ENCODE measurements at places on chromosomes 3 and 15.

GRCh38 chr15:91813924-91814323, 39.6 kb upstream of the SLCO3A1 start:
- H3K36me3 ChIP-seq = no peaks in the 10 kb centered on the region
- no peaks in the 10 kb centered on the region for H3K27me3 ChIP-seq
- no peak for DNase-seq
- H3K4me3 ChIP-seq = no peak overlapping the region
- no peak overlapping the region for H3K27ac ChIP-seq

GRCh38 chr3:189909573-189909972, 211.1 kb downstream of the P3H2 start:
- no peaks in the 10 kb centered on the region for H3K4me1 ChIP-seq
- H3K27ac ChIP-seq = no peak overlapping the region
- no peak for DNase-seq
- no peaks in the 10 kb centered on the region for H3K36me3 ChIP-seq

GRCh38 chr3:196967412-196968232, 1.0 kb downstream of the PIGZ start:
- H3K27ac ChIP-seq = no peak overlapping the region
- no peaks in the 10 kb centered on the region for H3K4me1 ChIP-seq
- H3K4me3 ChIP-seq = peak overlapping the region; percentile 49
- DNase-seq = no peak

GRCh38 chr3:15756505-15756904, 41.3 kb downstream of the ANKRD28 start:
- no peak overlapping the region for H3K27ac ChIP-seq
- no peaks in the 10 kb centered on the region for H3K4me1 ChIP-seq
- no peak for DNase-seq
- no peak overlapping the region for H3K4me3 ChIP-seq
- H3K27me3 ChIP-seq = no peaks in the 10 kb centered on the region

DNA sequence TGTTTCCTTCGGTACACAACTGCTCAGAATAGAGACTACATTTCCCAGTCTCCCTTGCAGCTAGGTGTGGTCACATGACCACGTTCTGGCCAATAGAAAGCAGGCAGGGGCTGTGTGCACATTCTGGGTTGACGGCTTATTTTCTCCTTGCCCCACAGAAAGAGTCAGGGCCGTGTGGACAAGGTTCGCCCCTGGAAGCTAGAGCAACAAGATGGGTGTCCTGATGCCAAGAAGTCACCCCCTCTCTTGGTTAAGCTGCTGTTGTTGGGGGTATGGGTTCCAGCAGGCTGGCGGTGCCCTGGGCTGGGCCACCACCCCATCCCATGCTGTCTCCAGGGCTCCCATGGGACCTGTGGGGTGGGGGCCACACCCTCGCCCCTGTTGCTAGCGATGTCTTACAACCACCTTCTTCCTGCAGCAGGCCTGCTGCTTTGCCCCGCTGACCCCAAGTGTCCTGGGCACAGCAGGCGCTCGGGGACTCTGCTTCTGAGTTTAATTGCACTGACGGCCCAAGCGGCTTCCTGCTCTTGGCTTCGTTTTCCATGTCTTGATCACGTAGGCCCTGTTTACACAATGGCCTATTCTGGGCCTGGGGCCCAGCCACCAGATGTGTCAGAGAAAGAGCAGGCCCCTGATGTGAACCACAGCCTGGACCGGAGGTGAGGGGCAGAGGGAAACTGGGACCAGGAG, 24.9 kb downstream of the ABTB1 start:
- H3K4me1 ChIP-seq = no peaks in the 10 kb centered on the region
- no peak overlapping the region for H3K27ac ChIP-seq
- H3K4me3 ChIP-seq = no peak overlapping the region
- H3K36me3 ChIP-seq = no peaks in the 10 kb centered on the region
- no peaks in the 10 kb centered on the region for H3K27me3 ChIP-seq
- peak; percentile 63 for DNase-seq

DNA sequence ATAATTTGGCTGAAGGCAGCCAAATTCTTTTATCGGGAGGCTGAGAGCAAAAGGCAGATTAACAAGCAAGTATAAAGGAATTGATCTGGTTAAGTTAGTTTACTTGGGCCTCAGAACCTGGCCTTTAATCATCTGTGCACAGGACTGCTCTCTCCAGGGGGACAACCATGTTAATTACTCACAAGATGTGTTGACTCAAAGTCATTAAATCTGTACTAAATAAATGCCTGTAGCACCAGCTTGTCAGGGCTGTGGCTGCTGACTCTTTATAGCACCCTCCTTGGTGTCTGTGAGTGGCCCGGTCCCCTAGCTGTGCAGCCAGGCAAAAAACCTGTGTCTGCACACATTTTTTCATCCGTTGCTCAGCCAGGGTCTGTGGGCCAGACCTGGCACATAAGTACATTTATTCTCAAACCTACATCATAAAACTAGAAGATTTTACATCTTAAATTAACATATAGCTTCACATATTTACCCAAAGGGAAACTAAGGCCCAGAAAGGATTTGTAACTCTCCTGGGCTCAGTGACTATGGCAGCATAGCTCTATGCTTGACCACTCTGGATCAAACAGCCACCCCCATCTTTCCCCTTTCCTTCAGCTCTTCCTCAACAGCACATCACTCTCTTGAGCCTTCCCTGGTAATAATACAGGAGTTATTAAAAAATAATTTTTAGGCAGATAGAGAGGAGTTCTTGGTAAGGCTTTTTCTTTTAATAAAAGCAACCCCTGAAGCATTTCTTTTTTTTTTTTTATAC, 51.4 kb downstream of the NCEH1 start:
- H3K27ac ChIP-seq = no peak overlapping the region
- DNase-seq = no peak
- no peak overlapping the region for H3K4me3 ChIP-seq
- no peaks in the 10 kb centered on the region for H3K27me3 ChIP-seq
- H3K4me1 ChIP-seq = no peaks in the 10 kb centered on the region
- H3K36me3 ChIP-seq = no peaks in the 10 kb centered on the region

DNA sequence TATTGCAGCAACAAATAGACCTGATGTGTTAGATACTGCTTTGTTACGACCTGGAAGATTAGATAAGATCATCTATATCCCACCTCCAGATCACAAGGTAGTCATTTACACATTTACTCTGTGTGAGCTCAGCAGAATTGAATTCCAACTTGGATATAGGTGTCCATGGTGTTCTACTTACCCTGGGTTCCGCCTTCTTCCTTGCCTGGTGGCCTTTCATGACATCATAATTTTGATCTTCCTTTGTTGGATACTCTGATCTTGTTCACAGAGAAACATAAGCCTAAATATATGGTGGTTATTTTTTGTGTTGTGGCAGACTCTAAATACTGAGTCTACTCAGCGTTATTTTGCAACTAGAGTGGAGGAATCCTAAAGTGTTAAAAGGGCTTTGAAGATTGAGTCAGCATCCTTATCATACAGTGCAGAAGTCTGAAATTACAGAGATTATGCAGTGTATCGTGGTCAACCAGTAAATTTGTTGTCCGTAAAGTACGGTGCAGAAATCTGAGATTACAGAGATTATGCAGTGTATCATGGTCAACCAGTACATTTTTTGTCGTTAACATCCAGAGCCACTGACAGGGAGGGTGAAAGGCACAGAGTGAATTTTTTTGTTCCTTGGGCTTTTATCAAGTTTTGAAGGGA, 39.1 kb upstream of the GATM start:
- H3K27me3 ChIP-seq = no peaks in the 10 kb centered on the region
- no peak for DNase-seq
- H3K36me3 ChIP-seq = peaks cover 32% of the 10 kb centered on the region
- H3K4me3 ChIP-seq = no peak overlapping the region
- peaks cover 12% of the 10 kb centered on the region for H3K4me1 ChIP-seq

GRCh38 chr15:33490703-33491102, 179.9 kb downstream of the RYR3 start:
- H3K4me3 ChIP-seq = no peak overlapping the region
- no peak for DNase-seq
- no peak overlapping the region for H3K27ac ChIP-seq
- H3K27me3 ChIP-seq = no peaks in the 10 kb centered on the region

DNA sequence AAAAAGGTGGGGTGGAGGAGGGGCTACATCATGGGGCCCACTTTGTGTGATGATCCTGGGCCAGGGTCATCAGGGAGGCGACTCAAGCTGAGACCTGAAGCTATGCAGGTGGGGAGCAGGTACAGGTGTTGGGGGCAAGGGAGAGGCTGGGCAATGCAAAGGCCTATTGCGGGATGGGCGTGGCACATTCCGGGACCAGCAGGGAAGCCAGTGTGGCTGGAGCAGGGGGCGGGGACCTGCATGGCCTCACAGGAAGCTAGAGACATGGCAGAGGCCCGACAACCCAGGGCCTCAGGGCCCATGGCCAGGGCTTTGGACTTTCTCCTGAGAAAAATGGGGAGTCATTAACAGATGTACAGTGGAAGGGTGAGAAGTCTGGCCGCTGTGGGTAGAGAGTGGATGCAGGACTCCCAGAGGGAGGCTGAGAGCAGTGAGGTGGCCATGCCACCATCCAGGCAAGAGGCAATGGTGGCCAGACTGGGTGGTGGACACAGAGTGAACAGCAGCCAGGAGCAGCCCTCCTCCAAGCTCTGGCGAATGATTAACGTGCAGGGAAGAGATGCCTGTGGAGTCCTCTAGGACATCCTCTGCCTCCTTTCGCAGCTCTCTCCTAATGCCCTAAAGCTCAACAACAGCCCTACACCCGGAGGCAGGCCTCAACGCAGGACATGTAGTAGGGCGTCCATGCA, 122.6 kb upstream of the ATP2B2 start:
- no peaks in the 10 kb centered on the region for H3K4me1 ChIP-seq
- H3K36me3 ChIP-seq = no peaks in the 10 kb centered on the region
- H3K27me3 ChIP-seq = no peaks in the 10 kb centered on the region
- DNase-seq = no peak
- no peak overlapping the region for H3K4me3 ChIP-seq

GRCh38 chr3:10962481-10963036, 30.0 kb upstream of the SLC6A1 start:
- no peaks in the 10 kb centered on the region for H3K4me1 ChIP-seq
- no peaks in the 10 kb centered on the region for H3K27me3 ChIP-seq
- no peaks in the 10 kb centered on the region for H3K36me3 ChIP-seq
- no peak for DNase-seq

- DNase-seq = no peak
- H3K4me3 ChIP-seq = no peak overlapping the region
- no peaks in the 10 kb centered on the region for H3K4me1 ChIP-seq
- no peaks in the 10 kb centered on the region for H3K36me3 ChIP-seq
- H3K27ac ChIP-seq = no peak overlapping the region
Measured at GRCh38 chr15:51024735-51025453, 69.8 kb downstream of the TNFAIP8L3 start.

DNA sequence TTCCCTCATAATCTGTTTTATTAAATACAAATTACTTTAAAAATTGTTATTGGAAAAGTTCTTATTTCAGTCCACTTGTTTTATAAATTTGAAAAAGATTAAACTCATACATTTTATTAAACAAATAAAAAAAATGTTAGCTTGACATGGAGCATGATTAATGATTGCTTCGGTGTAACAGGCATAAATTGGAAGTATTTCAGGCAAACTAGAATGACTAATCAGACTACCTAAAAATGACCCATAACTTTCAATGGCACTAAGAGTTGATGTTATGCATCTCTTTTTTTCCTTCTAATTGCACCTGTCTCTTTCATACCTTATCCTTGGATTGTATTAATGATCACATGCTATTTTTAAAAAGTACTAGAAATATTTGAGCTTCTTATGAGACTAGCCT, 343.3 kb downstream of the ZNF385D start:
- no peak for DNase-seq
- H3K36me3 ChIP-seq = no peaks in the 10 kb centered on the region
- H3K4me3 ChIP-seq = no peak overlapping the region
- H3K4me1 ChIP-seq = no peaks in the 10 kb centered on the region
- H3K27ac ChIP-seq = no peak overlapping the region

DNA sequence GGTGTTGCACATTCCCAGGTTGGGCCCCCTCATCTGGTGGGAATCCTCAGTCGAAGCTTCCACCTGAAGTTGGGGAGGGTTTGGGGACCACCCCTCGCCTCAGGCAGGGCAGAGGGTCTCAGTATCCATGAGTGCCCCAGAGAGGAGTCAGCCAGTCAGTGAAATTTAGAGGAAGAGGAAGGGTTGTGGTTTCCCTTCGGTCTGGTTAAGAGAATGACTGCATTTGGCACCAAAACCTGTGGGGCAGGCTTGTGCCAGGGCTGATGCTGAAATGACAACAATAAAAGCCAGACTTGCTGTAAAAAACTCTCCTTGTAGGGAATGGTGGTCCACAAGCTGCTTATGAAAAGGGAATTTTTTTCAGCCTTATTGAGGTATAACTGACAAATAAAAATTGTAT, 22.6 kb downstream of the LMCD1 start:
- no peaks in the 10 kb centered on the region for H3K27me3 ChIP-seq
- DNase-seq = no peak
- H3K36me3 ChIP-seq = no peaks in the 10 kb centered on the region
- no peak overlapping the region for H3K4me3 ChIP-seq
- H3K4me1 ChIP-seq = no peaks in the 10 kb centered on the region

DNA sequence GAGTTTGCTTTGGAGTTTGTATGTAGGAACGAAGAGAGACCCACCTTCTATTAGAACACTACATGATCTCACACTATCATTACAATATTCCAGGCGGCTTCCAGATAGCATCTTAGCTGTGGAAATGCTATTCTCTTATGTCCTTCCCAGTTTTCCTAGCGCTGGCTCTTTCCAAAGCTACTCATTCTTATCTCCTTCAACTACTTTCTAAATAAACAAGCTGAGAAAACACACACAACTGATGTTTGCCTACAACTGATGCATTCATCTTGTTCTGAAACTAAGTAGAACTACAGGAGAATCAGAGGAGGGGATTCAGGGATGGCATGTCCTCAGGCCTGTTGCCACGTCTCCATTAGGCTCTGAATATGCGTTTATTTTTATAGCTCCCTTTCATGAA, 108.9 kb downstream of the GREM1 start:
- no peaks in the 10 kb centered on the region for H3K27me3 ChIP-seq
- DNase-seq = no peak
- no peaks in the 10 kb centered on the region for H3K36me3 ChIP-seq
- no peak overlapping the region for H3K27ac ChIP-seq
- no peak overlapping the region for H3K4me3 ChIP-seq
- H3K4me1 ChIP-seq = no peaks in the 10 kb centered on the region

DNA sequence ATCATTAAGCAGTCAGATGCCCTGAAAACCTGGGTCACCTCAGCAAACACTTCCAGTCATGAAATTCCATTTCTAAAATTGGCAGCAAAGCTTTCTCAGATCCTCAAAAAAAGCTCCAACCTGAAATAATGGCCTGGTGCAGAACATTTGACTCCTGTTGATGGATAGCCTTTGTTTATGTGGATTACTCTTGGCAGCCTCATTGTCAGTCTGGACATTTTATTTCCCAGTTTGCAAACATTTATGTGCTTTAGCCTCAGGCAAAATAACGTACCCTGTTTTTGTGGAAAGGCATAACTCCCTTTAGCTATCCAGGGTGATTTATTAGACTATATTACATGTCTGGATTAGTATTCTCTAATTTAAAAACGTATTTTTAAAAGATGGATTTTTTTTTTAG, 53.9 kb downstream of the PXYLP1 start:
- no peaks in the 10 kb centered on the region for H3K36me3 ChIP-seq
- no peak overlapping the region for H3K4me3 ChIP-seq
- DNase-seq = no peak

GRCh38 chr3:180199417-180199995, 162.8 kb upstream of the PEX5L start:
- H3K27ac ChIP-seq = no peak overlapping the region
- no peaks in the 10 kb centered on the region for H3K4me1 ChIP-seq
- no peak for DNase-seq
- H3K27me3 ChIP-seq = no peaks in the 10 kb centered on the region
- H3K36me3 ChIP-seq = no peaks in the 10 kb centered on the region

- H3K27ac ChIP-seq = no peak overlapping the region
- H3K36me3 ChIP-seq = no peaks in the 10 kb centered on the region
- H3K4me1 ChIP-seq = no peaks in the 10 kb centered on the region
- no peak for DNase-seq
- no peaks in the 10 kb centered on the region for H3K27me3 ChIP-seq
- no peak overlapping the region for H3K4me3 ChIP-seq
Measured at GRCh38 chr3:114800272-114801031, 346.6 kb downstream of the ZBTB20 start.
